Pancreas (tissue), 10 donors: ENCODE measurements at places on chromosomes 6 and 20.

DNA sequence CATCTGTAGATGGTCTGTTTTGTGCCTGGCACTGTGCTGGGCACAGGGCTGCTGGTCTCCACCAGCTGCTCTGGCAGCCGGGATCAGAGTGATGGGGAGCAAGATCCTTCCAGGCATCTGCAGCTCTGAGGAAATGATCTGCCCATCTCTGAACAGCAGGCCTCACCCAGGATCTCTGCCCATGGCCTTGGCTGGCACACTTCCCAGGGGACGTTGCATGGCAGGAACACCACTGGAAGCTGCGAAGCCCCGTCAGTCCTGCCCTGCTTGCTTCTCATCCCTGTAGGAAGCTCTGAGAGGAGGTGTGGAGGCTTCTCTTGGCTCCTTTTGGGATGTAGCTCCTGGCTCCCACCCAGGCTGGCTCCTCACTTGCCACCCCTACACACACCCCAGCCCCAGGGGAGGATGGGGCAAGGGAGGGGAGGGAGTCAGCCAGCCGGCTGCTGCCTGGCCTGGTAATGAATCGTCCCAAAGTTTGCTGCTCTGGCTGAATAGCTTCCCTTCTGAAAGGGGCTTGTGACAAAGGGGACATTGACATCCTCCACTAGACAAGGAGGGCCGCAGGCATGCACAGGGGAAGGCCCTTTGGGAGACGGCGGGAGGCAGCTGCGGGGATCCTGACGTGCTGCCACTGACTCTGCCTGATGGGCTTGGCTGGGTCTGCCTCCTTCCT, 108.9 kb downstream of the VEGFA start:
- DNase-seq, result peak; percentile 45

DNA sequence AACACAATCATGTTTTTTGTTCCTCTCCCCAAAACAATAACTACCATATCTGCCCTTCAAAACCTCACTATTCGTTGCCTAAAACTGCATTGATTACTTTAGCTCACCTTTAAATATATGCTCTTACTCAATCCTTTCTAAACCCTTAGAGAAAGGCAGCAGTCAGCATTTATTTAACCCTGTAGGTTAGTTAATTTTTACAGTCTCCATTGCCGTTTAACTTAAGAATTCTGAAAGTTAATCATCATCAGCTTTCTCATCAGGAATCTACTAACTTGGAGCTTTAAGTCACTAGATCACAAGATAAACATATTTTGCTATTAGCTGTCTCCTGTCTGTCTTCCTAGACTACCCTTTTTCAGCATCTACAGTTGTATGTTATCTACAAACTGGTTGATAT, 991.9 kb downstream of the EPHA7 start:
- no peak for DNase-seq

DNA sequence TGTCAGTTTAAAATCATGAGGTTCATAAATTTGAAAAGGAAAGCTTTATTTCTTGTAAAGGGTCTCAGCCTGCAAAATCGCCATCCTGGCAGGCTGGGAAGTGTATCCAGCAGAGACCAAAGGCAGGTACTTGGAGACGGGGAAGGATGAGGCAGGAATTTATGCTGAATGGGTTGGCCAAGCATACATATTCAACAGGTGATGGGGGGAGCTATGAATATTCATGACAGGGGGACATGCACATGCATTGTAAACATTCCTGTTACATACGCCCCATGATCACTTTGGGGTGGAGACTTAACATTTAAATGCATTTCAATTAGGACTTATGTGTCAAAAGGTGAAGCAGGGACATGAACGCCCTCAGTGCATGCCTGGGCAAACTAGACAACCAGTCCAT, 9.8 kb upstream of the SLC22A1 start:
- DNase-seq, result no peak

DNA sequence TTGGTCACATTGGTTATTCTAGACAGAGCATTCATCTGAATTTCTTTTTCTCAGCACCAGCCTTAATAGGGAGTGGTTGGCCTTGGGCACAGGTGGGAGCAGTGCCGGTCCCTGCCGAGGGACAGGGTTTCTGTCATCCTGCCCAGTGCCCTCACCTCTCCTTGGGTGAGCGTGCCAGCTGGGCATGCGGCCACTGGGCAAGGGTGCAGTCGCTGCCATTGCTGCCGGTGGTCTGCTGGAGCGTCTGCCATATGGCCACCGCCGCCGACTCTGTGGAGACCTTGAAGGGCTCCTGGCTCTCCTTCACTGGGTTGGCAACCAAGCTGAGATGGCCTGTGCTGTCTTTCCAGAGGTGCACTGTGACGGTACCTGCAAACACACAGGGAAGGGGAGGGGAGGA, 16.4 kb upstream of the UQCC2 start:
- DNase-seq, result peak; percentile 84

DNA sequence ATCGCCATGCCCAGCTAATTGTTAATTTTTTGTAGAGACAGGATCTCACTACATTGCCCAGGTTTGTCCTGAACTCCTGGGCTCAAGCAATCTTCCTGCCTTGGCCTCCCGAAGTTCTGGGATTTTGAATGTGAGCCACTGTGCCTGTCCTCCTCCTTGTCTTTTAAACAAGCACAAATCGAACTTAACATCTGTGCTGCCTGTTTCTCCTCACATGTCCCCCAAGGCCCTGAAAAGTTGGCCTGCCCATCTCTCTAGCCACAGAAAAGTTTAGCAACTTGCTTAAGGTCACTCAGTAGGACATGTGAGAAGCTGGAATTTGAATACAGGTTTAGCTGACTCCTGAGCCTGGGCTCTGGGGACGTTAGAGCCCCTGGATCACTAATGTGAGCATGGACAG, 115.7 kb upstream of the KCNG1 start:
- DNase-seq, result no peak

DNA sequence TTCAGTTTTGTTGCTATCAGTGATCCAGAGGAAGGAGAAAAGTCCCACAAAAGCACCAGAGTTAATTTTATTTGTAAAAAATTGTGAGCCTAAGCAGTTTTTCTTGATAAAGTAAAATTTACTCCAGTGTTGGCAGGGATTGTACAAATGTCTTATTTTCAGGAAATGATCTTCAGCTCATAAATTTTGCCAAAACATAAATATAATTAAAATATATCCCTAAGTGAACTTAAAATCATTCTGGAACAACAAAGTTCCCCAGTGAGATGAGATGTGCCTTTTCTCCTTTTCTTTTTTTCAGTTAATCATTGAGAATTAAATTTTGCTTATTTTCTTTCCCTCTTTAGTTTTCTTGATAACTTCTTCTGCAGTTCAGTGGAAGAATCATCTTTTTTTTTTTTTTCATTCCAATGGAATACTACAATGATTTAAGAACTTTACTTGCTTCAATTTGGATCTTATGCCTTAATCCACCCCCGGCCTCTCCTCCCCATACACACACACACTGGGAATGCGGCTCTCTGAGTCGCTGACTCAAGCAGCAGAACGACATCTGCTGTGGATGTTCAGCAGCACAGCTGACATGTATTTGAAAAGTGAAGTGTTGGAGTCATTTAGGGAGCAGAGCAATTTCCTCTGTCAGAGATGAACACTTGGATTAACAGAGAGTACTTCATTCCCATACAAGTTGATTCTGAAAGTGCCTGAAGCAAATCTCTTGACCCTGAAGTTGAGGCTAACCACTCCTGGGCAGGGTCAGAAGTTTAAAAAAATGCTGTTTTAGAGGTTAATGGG, 27.7 kb upstream of the LAMA4 start:
- no peak for DNase-seq

DNA sequence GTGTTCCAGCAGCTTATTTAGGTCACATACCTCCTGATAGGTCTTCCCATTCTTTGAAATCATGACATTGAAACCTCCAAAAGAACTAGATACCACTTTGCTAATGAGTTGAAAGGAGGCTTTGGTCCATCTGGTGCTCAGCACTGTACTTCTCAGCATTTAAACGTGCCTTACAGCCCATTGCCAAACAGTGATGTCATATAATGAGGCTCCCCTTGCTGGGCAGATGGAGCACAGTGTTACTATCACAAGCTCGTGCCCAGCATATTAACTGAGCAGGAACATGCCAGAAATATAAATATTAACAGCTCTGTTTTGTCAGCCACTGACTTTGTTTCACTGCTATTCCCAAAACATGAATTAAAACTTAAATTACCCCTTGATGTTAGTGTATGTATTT, 25.5 kb upstream of the MAPK13 start:
- no peak for DNase-seq

- DNase-seq, result no peak
Measured at GRCh38 chr6:90271831-90272230, 24.8 kb downstream of the BACH2 start.

DNA sequence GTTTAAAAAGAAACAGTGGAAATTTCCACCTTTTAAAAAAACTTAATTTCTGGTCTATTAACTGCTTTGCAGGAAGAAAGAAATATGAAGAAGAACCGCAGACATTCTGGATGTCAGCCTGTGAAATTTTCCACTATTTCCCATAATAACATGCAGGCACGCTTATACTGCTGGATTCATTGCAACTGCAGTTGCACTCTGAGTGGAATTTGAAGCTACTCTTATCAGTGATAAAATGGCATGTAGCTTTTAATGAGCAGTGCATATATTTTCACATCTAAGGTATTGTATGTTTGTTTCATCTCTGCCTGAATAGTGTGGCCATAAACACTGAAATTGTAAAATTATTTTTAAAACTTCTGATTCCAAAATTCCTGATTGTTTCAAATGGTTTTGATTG, 28.2 kb downstream of the NCOA3 start:
- no peak for DNase-seq

DNA sequence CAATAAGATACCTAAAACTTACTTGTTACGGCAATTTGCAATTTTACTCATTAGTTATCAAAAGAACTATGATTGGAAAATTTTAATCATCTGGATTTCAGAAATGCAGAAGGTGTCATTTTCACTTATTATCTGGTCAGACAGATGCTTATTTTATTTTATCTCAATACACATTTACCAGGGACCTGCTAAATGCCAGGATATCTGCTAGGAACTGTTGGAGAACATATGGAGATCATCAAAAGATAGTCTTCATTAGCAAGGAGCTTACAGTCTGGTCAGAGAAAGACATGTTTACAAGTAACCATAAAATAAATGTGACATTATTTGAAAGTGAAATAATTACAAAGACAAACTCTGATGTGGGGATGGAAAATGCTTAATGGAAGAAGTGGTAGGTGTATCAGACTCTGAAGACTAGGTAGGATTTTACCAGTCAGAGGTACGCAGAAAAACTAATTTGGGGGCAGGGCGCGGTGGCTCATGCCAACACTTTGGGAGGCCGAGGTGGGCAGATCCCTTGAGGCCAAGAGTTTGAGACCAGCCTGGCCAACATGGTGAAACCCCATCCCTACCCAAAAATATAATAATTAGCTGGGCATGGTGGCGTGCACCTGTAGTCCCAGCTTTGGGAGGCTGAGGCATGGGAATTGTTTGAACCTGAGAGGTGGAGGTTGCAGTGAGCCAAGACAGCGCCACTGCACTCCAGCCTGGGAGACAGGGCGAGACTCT, 137.8 kb downstream of the MYB start:
- no peak for DNase-seq

- DNase-seq, result no peak
Measured at GRCh38 chr6:143125455-143125854, 64.8 kb downstream of the AIG1 start.

DNA sequence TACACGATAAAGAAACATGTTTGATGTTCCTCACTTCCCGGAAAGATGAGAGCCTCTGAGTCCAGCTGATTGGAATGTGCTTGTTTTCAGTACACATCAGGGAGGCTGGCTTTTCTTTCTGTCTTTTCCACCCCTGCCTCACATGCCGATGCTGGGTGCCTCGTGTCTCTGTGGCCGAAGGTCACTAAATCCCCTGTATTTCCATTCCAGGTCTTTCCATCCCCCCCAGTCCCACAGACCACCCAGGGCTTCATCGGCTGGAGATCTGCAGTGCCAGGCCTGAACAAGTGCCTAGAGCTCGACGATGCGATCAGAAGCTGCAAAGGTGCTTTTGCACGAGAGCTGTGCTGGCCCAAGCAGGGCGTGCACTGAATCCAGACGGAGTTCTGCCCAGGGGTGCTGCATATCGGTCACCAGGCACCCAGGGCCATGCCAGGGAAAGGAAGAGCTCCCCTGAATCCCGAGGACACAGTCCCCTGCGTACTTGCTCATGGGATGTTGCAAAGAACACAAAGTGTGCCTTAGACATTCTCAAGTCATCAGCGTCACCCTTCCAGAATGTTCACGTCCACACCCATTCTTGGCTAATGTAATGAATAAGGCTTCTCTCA, 67.9 kb downstream of the ANKRD60 start:
- DNase-seq, result no peak

DNA sequence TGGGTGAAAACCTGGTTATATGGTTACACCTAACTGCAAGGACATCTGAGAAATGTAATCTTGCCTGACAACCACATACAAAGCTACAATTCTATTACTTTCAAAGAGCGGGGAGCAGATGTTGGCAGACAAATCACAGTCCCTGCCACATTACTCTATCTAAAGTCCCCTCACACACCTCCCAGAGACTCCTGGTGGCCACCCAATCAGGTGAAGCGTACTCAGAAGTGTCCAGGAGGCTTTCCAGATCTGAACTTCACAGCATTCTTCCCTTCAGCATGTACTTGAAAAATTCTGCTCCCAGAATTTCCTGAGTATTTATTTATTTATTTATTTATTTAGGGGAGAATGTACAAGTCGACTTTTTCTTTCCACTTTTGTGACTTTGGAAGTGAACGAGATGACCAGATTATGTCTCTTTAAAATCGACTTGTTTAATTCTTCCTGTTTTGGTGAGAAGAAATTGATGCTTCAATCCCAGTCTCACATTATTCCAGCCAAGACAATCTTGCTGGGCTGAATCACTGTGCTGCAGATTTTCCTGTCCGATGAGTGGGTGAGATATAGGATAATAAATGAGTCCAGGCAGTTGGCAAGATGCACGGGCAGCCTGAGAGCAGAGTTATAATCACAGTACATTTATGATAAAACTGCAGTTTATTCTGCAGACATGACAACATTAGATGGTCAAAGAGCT, 46.9 kb upstream of the POPDC3 start:
- DNase-seq, result no peak

DNA sequence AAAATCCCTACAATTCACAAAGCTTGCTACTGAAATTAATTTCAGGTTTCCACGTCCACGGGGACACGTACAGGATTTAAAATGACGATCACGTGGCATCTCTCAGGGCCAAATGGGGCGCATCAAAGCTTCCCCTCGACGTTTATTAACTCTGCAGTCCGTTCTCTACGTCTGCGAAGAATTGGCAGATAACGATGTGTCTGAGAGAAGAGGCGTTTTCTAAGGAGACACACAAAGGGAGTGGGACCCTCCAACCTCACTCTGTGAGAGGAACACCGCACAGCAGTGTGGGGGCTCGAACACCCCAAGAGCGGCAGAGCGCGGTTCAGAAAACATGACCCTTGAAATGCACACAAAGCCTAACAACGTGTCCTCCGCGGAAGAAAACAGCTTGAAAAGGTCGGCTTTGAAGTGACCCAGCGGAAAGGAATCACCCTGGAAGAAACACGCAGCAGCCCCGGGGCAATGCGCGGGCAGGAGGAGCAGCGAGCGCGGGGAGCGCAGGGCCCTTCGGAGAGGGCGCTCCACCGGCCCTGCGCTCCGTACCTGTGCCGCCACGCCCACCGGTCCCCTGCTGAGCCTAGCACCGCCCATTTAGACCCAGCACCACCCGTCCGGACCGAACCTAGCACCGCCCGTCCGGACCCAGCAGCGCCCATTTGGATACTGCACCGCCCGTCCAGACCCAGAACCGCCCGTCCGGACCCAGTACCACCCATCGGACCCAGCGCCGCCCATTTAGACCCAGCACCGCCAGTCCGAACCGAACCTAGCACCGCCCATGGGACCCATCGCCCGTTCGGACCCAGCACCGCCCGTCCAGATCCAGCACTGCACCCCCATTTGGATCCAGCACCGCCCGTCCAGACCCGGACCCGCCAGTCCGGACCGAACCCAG, 1.1 kb upstream of the AFDN start:
- DNase-seq, result peak; percentile 86
